Activated CD4-positive, alpha-beta T cell treated with anti-CD3 and anti-CD28 coated beads, Interleukin-2, amount 10 ng/mL, durations not matched to agents 7 days and 5 days (primary cell): ENCODE measurements at places on chromosomes 3 and 15. TPM values are rescaled to one million over a fixed set of nuclear protein-coding genes. Genes with fewer than 3 reads are reported as not detected.

DNA sequence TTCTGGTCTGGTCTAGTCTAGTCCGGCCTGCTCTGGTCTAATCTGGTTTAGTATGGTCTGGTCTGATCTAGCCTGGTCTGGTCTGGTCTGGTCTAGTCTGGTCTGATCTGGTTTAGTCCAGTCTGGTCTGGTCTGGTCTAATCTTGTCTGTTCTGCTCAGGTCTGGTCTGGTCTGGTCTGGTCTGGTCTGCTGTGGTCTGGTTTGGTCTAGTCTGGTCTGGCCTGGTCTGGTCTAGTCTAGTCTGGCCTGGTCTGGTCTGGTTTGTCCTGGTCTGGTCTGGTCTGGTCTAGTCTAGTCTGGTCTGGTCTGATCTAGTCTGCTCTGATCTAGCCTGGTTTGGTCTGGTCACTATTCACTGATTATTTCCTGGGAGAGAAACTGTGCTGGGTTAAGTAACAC lies 84.1 kb upstream of the PRR23E start:
- H3K4me1 ChIP-seq: no peaks in the 10 kb centered on the region
- H3K36me3 ChIP-seq: no peaks in the 10 kb centered on the region
- no peaks in the 10 kb centered on the region for H3K27me3 ChIP-seq
- no peak overlapping the region for H3K27ac ChIP-seq
- no peak for DNase-seq
- no peak overlapping the region for H3K4me3 ChIP-seq

The CDHR4 gene
- total RNA-seq: 0.08 TPM

- no peak for DNase-seq
- H3K36me3 ChIP-seq: no peaks in the 10 kb centered on the region
- H3K4me3 ChIP-seq: no peak overlapping the region
- H3K27ac ChIP-seq: no peak overlapping the region
- peaks cover 18% of the 10 kb centered on the region for H3K4me1 ChIP-seq
- H3K27me3 ChIP-seq: peaks cover 6% of the 10 kb centered on the region
These were observed 41.0 kb upstream of the ZNF280D start for GRCh38 chr15:56774356-56774755.

DNA sequence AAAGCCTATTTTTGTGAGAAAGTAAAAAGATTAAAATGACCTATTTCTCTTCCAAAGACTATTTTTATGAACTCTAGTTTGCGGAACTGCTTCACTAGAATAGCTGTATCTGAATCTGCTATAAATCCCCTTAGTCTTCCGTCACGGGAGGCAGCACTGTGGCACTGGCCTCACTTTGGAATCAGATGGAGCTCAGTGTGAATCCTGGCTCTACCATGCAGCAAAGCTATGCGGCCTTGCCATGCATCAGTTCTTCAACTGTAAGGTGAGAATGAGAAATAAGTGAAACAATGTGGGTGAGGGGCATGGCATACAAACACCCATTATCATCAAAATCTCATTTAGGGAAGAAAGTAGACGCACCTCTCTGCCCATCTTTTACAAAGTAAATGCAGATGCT lies 27.5 kb upstream of the CSPG5 start:
- no peak for DNase-seq
- no peak overlapping the region for H3K4me3 ChIP-seq
- H3K4me1 ChIP-seq: no peaks in the 10 kb centered on the region
- peaks cover 50% of the 10 kb centered on the region for H3K36me3 ChIP-seq

DNA sequence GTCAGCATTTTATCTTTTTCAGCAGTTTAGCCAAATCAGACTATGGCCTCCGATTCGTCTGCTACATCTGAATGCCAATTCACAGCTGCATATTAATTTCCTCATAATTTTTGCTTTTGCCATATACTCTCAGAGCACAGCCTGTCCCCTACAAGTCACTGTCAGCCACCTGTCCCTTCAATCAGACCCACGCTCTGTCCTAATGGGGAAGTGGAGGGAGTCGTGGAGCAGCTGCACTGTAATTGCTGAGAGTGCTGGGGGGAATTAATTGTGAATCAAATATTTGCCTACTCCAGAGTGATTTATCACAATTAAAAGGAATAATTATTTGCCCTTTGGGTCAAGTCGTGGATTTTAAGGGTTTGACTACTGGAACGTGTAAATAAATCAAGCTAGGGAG lies 75.5 kb downstream of the EBLN2 start:
- no peak overlapping the region for H3K27ac ChIP-seq
- no peak overlapping the region for H3K4me3 ChIP-seq
- H3K4me1 ChIP-seq: no peaks in the 10 kb centered on the region

- H3K4me3 ChIP-seq: no peak overlapping the region
- no peak overlapping the region for H3K27ac ChIP-seq
- no peaks in the 10 kb centered on the region for H3K27me3 ChIP-seq
These were observed 175.7 kb downstream of the KLHL25 start for GRCh38 chr15:85618956-85619491.
